ENCODE measurements at places on chromosomes 7 and 10.

DNA sequence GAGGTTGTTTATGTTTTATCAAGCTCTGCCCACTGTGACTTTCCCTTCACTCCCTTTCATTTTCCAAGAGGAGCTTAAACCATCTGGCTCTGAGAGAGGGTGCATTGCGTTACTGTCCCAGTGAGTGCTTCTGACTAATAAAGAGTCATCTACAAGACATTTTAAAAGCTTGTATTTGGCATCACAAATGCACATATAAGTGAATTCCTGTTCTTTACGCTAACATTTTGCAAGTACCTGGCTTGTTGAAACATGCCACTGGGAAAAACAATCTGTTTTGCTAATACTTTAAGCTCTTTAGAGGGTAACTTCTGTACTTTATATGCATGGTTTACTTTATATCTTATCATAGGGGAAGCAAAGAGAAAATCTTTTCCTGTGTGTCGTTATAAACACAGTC, 534.6 kb upstream of the POM121L12 start:
- DNase-seq: no peak

- DNase-seq: no peak
Measured at GRCh38 chr7:118252087-118252486, 27.6 kb downstream of the ANKRD7 start.

- no peak for DNase-seq
Measured at GRCh38 chr10:12772797-12773587, 228.5 kb downstream of the CCDC3 start.

GRCh38 chr10:102965311-102965851, 47.3 kb downstream of the CNNM2 start:
- no peak for DNase-seq

GRCh38 chr7:27462575-27463270, 200.0 kb downstream of the HIBADH start:
- no peak for DNase-seq

- no peak for DNase-seq
Measured at GRCh38 chr7:52670608-52671225, 364.7 kb upstream of the POM121L12 start.

GRCh38 chr7:390761-391410, 100.9 kb downstream of the FOXL3 start:
- DNase-seq: no peak

DNA sequence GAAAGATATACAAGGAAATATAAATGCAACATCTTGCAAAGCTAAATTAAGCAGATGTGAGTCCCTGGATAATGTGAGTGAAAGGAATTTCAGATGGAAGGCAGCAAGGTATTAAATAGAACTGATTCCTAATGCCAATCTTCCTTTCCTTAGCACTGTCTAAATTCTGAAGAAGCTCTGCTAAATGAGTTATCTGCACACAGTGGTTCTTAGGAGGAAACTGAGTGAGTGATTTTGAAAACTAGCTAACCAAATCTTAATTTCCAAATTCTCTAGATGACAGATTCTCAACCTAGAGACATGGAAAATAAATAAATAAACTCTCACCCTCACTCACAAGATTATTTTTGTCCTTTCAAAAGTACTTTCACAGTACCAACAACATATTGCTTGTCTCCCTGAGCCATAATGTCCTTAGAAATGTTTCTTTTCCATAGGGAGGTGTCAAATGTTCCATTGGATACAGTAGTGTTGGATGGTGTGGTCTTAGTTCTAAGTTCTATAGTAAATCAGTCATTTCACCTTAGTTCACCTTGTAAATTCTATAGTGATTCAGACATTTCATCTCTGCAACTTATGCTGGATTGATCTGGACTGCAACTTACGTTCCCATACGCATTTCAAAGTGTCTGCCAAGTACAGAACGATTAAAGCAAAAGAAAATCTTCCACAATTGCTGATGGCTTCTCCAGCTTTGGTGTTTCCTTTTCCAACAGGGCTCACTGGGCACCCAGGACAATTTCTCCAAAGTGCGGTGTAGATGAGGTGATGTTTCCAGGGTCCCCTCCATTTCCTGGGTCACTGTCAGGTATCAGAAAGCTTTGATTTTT, 145.4 kb upstream of the FAM171A1 start:
- no peak for DNase-seq

GRCh38 chr10:129024046-129024445, 443.0 kb upstream of the MGMT start:
- no peak for DNase-seq

- DNase-seq: no peak
Measured at GRCh38 chr10:79239275-79239779, 107.9 kb upstream of the PPIF start.

GRCh38 chr7:151194188-151194587, 7.1 kb upstream of the ASB10 start:
- DNase-seq: no peak

DNA sequence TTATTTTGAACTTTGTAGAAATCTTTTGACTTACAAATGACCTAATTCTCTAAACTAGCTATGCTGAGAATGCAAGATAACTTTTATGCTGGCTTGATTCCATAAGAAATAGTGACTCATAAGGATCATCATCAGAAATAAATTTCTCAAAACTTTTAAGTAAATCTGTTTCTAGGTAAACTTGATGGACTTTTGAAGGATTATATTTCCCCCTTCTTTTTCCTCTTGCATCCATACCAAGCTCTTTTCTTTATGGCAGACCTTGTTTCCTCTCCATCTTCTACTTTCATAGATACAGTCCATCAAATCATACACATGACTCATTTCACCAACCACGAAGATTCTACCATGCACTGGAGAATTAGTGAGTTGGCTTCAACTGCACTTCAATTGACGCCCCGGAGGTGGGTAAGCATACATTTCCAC, 336.3 kb downstream of the KCNMA1 start:
- DNase-seq: no peak

- no peak for DNase-seq
Measured at GRCh38 chr10:69240455-69240854, 20.3 kb downstream of the HKDC1 start.

GRCh38 chr10:101646364-101646763, 48.6 kb downstream of the FBXW4 start:
- DNase-seq: no peak

- no peak for DNase-seq
Measured at GRCh38 chr7:101370836-101371235, 8.2 kb downstream of the COL26A1 start.

- no peak for DNase-seq
Measured at GRCh38 chr10:13492493-13493180, 36.2 kb downstream of the BEND7 start.

DNA sequence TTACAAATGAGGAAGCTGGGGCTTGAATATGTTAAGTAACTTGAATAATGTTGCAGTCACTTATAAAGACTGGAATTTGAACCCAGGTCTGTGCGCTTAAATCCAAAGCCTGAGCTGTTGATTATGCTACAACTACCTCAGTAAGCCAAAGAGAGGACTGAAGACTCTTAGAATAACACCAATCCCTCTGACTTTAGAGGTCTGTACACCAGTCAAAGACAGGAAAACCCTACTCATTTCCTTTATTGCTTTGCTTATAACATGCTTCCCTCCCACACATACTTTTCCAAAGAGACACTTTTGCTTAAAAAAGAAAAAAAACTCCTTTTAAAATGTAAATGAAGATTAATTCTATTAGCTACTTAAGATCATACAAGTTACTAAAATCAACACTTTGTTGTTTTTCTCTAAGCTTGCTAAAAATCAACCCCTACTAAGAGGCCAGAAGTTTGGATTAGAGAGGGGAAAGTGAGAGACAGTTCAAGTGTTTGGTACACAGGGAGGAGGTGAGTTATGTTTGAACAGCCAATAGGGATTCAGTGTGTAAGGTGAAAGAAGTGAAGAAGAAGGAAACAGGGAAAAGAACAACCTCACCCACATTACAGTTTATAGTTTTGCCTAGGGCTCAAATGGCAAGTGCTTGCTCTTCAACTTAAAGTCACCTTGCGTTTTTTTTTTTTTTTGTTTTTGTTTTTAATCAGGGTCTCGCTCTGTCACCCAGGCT, 74.8 kb downstream of the MDH2 start:
- no peak for DNase-seq

GRCh38 chr7:83921271-83921940, 272.5 kb upstream of the SEMA3E start:
- no peak for DNase-seq

GRCh38 chr7:96013836-96014235, 241.5 kb downstream of the DYNC1I1 start:
- no peak for DNase-seq

DNA sequence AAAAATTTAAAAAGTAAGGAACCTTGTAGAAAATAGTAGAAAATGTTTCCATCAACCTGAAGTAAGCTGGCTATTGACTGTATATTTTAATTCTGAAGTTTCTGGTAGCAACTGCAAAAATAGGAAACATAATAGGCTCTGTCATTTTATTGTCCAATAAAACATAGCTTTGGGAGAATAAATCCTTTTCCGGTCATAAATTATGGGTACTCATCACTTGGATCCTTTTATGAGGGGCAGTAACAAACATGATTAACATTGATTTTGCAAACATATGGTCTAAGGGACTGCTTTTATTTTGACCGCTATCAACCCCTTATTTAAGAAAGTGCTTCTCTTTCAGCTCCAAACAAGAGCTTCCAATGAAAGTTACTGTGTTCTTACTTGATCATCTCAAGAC, 495.9 kb upstream of the ANKRD30A start:
- no peak for DNase-seq

DNA sequence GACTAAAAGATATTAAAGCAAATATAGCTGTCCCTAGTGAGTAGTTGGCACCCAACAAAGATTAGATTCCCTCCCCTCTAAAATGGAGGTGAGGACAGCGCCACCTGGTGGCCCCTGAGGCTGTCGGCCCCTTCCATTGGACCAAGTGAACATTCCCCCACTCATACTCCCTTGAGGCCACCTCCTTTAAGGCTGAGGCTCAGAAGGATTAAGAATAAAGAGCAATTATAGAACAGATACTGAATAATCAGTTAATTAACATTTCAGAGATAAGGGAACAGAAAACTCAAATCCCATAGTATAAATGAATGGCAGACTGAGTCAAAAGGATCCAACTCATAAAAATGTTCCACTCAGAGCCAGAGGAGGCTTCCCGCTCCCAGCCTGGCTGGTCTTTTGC, 130.4 kb upstream of the GHITM start:
- no peak for DNase-seq

DNA sequence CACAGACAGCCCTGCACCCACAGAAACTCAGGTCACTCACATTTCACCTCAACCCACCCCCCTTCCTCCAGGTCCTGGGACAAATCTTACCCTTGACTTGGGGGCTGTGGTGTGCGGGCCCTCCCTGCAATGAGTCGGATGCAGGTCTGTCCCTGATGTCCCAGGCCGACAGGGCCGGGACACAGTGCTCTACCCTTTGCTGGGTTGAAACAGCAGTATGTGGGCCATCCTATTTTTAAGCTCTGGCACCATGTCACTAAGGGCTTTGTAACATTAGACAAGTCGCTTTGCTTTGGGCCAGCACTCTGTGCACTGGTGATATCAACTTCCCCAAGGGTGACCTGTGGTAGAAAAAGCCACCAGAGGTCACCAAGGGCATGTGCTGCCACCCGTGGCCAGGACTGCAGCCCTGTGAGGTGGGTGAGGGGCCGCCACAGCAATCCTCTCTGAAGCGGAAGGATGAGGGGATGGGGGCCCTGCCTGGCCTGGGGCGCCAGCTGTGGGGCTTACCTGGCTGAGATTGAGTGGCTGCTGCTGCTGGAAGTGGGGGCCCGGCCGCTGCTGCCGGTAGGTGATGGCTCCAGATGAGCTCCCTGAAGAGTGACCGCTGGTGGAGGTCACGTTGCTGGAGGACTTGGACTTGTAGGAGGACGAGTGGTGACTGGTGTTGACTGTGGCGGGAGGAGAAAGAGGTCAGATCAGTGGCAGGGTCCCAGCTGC, 51.3 kb downstream of the CLEC2L start:
- no peak for DNase-seq

- DNase-seq: no peak
Measured at GRCh38 chr7:117937753-117938483, 64.7 kb upstream of the CTTNBP2 start.

GRCh38 chr7:74290553-74290950, 1.3 kb downstream of the CLIP2 start:
- no peak for DNase-seq

- DNase-seq: no peak
Measured at GRCh38 chr7:69032848-69033247, 565.4 kb upstream of the AUTS2 start.

- DNase-seq: peak; percentile 69
Measured at GRCh38 chr10:43396928-43397624, 11.9 kb downstream of the HNRNPF start.

- no peak for DNase-seq
Measured at GRCh38 chr10:96236876-96237275, 34.5 kb downstream of the BLNK start.

GRCh38 chr10:103692436-103692951, 162.9 kb downstream of the SH3PXD2A start:
- peak; percentile 70 for DNase-seq

DNA sequence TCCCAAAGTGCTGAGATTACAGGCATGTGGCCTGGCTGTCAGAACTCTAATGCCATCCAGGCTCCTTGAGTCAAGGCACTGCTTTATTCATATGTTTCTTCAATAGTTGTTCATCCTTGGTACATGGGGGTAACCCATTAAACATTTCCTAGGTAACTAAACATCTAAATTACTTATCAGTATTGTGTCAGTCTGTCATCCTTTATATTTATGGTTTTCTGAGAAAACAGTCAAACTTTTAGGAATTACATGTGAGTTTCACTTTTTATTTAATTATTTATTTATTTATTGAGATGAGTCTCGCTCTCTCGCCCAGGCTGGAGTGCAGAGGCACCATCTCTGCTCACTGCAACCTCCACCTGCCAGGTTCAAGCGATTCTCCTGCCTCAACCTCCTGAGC, 45.5 kb upstream of the LAMB1 start:
- no peak for DNase-seq

DNA sequence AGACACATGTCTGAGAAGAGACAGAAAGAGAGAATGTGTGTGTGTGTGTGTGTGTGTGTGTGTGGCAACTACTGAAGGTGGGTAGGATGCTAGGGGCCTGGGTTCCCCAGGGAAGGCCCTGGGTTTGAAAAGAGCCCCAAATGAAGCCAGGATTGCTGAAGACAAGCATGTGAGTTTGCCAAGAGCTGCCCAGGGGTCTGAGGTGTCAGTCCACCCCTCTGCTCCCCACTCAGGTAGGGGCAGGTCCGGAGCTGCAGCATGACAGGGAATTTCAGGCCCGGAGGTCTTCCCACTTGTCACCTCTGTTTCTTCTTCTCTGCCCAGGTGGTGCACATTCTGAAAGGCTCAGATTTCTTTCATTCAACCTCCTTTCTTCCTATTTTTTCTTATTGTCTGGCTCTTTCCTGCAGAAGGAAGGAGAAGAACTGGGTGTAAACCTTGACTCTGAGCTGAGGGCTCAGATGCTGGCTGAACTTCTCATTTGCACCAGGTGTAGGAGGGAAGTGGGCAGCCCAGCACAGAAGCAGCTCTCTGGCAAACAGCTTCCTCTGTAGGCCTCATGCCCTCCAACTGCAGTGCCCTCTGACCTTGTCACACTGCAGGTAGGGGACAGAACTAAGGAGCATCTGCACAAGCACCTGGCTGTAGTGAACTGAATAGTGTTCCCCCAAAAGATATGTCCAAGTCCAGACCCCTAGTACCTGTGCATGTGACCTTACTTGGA, 79.6 kb upstream of the LRRC4 start:
- no peak for DNase-seq
